CD4-positive, alpha-beta memory T cell (primary cell): ENCODE measurements at places on chromosomes 16 and 17. TPM values are rescaled to one million over a fixed set of nuclear protein-coding genes. Genes with fewer than 3 reads are reported as not detected.
A peak's percentile ranks its signal among the peaks of the same experiment; 100 is the strongest.

Gene IGSF6
- polyA plus RNA-seq, result 0.13 TPM

DNA sequence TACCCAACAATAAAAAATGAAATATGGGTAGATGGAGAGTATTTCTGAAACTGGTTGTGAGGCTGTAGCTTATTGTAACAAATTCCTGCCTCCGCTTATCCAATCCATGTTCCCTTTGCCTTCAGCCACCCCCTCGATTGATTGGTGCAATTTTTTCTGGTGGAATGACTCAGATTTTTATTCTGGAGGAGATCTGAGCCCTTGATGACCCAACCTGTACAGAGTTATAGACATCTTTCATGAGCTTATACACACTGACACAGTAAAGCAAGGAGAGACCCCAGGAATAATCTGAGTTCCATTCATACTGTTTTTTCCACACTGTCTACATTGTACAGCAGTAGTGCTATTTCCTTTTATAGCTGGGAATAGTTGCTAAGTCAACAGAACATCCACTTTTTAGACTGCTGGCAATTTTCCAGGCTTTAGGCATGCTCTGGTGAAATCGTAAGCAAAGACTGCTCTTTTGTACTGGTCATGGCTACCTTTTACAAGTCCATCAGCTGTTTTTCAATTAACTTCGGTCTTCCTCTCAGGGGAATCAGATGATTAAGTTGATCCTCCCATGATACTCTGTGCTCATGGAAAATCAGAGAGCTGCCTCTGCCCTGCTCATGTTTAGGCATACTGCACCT, 30.1 kb downstream of the CCL4 start:
- DNase-seq, result no peak

- DNase-seq, result no peak
These were observed 8.4 kb downstream of the TSPOAP1 start for GRCh38 chr17:58320163-58320558.

DNA sequence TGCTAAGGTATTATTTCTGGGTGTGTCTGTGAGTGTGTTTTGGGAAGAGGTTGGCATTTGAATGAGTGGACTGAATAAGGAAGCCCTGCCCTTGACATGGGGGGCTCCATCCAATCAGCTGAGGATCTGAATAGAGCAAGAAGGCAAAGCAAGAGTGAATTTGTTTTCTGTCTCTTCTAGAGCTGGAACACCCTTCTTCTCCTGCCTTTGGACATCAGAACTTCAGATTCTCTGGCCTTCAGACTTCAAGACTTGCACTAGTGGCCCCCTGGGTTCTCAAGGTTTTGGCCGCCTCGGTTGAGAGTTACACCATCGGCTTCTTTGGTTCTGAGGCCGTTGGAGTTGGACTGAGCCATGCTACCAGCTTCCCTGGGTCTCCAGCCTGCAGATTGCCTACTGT, 448.6 kb downstream of the SHISA9 start:
- DNase-seq, result no peak

- DNase-seq, result no peak
These were observed 309.9 kb upstream of the ASIC2 start for GRCh38 chr17:33602981-33603380.

DNA sequence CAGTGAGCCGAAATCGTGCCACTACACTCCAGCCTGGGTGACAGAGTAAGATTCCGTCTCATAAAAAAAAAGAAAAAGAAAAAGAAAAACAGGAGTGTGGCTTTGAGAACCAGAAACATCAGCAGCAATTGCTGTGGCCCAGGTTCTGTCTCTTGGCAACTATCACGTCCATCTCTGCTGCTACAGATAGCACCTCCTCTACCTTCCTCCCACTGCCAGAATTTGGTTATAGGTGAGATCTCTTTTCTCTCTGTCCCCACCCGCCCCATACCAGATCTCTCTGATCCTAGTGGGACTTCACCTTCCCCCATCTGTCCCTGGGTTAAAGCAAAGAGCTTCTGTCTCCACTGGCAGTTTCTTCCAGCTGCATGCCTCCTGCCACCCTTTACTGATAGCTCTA, 3.1 kb downstream of the TLCD2 start:
- peak; percentile 82 for DNase-seq

DNA sequence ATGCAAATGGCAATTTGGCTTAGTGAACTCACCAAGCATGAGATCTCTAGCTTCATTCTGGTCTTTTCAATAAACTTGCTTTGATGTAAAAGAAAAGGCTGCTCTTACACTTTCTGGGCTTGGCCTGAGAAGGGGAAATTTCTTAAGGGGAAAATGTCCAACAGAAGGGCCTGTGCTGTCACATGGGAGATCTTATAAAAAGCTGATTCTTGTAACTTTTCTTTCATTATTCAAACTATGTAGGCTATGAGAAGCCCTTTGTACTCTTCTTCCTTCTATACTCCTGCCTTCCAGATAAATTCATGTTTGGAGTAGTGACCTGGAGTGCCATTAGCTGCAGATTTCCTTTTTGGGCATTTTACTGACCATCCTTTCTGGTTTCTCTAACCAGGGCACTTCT, 16.9 kb downstream of the LIMD2 start:
- no peak for DNase-seq
